Activated naive CD4-positive, alpha-beta T cell treated with anti-CD3 and anti-CD28 coated beads, Interleukin-2, amount 10 ng/mL, durations not matched to agents 7 days and 5 days (primary cell): ENCODE measurements at places on chromosomes 4 and X.

GRCh38 chr4:114396808-114397207 lies 201.8 kb upstream of the UGT8 start:
- DNase-seq = no peak

GRCh38 chrX:80803495-80803894 lies 6.2 kb downstream of the BRWD3 start:
- DNase-seq = no peak

DNA sequence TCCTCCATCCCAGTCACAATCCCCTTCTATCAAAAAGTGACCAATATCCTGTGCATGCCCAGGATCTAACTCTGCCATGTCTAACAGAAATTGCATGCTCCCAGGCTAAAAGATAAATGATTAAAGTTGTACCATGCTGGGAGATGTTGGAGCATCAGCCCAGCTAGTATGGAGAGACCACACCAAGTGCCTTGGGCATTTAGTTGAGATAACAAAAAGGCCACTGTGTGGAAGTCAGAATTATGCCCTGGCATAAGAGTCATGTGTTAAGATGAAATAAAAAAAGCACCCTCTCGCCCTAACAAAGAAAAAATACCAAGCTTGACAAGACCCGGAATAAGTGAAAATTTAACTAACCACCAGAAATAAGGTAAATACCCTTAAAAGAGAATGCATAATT lies 155.9 kb upstream of the CENPE start:
- DNase-seq = no peak

DNA sequence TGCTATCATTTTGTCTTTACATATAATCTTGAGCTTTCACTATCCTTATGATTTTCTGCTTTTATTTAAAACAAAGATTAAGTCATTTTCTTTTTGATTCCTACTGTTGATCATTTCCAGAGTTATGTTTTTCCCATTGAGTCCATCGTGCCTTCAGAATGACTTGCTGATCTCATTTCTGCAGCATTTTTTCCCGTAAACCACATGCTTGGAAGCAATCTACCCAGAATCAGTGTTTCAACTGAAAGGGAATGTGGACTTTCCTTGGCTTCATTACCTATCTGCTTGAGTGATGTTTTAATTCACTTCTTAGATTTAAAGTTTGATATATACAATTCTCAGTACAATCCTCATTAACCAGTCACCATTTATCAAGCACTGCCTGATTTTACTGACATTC lies 192.4 kb upstream of the FSTL5 start:
- no peak for DNase-seq

- DNase-seq = no peak
These were observed 22.0 kb downstream of the MAN2B2 start for GRCh38 chr4:6596948-6597347.

DNA sequence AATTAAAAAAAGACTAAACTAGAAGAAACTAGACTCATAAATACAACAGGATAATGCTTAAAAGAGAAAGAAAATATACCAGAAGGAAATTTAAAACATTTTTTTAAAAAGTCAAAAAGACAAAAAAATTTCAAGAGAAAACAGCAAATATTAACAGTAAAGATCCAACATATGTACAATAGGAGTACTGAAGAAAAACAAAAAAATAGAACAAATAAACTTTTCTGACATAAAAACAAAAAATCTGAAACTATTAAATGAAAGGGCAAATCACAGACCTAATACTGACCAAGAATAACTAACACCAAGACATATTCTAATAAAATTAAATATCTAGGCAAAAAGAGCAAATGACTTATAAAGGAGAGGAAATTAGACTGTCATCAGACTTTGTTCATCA lies 11.5 kb downstream of the DNAJB14 start:
- no peak for DNase-seq

DNA sequence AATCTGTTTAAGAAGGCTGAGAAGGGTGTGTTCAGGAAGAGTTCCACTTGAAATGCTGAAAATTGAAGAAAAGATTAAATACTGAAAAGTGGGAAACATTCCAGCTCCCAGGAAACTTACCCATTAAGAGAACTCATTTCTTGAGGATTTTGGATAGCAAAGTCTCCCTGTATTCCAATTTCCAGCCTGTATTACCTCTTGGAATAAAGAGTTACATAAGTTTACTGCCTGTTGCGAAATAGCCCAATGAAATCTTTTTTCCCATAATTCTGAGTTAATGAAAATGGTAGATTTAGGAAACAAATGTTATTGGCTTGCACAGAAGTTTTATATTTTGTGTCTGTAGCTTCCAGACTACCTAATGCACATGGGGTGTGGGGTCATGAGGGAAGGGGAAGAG lies 12.0 kb downstream of the NHSL2 start:
- DNase-seq = no peak

DNA sequence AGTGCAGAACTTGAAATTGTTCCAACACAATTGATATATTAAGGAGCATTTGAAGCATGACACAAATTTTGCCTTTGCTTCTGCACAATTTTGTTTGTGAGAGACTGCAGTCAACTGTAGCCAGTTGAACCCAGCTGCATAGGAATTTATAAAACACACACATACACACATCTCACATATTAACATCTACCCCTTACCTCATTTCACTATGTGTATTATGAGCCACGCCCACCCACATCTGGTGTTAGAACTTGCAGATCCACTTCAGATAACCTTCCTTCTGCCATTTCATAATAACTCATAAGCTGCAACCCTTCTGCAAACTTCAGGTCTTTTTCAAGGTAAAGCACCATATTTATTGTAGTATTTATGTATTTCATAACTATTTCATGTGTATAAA lies 188.1 kb upstream of the WDFY3 start:
- no peak for DNase-seq

GRCh38 chr4:174564529-174564928 lies 42.2 kb upstream of the HPGD start:
- no peak for DNase-seq

- DNase-seq = no peak
These were observed 681.5 kb downstream of the ARAP2 start for GRCh38 chr4:35562861-35563260.

GRCh38 chr4:112633477-112634235 lies 3.1 kb downstream of the ZGRF1 start:
- DNase-seq = no peak

GRCh38 chr4:187993827-187994226 lies 1.7 kb upstream of the ZFP42 start:
- no peak for DNase-seq

- DNase-seq = no peak
These were observed 372.9 kb upstream of the TENM3 start for GRCh38 chr4:181870326-181870725.

DNA sequence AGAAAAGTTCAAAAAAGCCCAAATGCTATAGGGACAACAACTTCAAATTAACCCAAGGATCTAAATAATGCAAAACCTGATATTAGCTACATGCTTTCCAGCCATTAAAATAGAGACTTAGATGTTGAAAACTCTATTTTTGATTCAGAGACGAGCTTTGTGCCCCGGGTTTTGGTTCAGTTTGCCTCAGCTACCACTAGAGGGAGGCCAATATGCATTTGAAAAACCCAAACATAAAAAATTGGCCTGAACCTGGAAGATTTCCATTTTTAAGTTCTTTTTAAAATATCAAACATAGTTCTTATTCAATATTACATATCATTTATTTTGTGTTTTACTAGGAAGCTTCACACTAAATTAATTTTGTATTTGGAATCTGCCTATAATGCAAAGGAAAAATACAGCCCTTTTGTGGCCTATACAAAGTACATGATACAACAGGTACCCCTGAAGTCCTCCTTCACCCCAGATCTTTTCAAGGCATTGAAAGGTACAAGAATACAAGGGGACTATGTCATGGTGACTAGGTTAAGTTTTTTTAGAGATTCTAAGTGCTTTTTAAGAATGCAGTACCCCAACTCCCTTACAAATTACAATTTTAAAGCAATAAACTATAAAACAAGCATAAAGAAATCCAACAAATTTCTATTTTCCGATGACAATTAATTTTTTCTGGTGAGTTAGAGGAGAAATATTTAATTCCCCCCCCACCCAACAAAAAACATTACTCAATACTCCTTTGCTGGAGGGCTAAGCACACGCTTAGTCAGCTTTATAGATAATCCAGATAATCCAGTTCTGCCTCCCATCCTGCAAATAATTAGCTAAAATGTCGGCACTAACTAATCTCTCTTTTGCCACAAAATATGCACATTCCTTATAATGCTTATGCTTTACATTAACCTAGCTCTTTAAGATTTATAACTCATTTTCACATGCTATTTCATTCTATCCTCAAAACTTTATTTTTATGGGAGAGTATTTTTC lies 97.7 kb upstream of the PTPN13 start:
- peak; percentile 43 for DNase-seq

DNA sequence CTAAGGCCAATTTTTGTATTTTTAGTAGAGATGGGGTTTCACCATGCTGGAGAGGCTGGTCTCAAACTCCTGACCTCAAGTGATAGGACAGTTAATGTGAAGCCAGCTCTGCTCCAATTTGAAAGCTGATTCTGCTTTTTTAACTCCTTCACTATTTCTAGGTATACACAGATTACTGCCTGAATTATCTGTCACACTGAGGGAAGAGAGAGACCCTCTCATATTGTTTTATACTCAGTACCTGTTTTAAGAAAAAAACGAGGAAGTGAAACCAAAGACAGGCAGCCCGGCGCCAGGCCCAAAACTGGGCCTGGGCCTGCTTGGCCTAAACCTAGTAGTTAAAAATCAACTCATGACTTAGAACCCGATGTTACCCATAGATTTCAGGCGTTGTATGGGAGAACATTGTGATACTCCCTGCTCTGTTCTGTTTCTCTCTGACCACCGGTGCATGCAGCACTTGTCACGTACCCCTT lies 1601.5 kb upstream of the PCDH10 start:
- DNase-seq = no peak

DNA sequence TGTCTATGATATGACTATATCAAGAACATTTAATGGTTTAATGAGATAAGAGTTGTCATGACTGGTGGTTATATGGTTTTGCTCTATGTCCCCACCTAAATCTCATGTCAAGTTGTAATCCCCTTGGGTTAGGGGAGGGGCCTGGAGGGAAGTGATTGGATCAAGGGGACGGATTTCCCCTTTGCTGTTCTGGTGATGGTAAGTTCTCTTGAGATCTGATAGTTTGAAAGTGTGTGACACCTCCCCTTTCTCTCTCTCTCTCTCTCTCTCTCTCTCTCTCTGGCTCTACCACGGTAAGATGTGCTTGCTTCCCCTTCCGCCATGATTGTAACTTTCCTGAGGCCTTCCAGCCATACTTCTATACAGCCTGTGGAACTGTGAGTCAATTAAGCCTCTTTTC lies 803.4 kb downstream of the TRIML1 start:
- no peak for DNase-seq

DNA sequence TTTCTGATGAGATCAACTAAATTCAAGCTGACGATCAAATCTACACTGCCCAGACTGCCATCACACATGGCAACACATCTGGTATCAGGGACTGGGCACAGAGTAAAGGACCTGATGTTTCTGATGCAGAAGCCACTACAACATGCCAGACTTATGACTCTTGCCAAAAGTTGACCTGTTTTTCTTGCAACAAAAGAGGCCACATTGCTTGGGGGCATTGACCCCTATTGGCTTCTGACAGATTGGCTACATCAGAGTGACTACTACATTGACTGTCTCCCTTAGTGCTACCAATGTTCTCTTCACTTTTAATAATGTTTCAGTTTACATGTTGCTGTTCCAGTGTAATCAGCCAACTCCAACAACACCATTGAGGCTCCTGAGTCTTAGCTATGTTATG lies 15.3 kb upstream of the SMIM10 start:
- no peak for DNase-seq

- no peak for DNase-seq
These were observed 8.5 kb upstream of the MPP1 start for GRCh38 chrX:154813801-154814200.

DNA sequence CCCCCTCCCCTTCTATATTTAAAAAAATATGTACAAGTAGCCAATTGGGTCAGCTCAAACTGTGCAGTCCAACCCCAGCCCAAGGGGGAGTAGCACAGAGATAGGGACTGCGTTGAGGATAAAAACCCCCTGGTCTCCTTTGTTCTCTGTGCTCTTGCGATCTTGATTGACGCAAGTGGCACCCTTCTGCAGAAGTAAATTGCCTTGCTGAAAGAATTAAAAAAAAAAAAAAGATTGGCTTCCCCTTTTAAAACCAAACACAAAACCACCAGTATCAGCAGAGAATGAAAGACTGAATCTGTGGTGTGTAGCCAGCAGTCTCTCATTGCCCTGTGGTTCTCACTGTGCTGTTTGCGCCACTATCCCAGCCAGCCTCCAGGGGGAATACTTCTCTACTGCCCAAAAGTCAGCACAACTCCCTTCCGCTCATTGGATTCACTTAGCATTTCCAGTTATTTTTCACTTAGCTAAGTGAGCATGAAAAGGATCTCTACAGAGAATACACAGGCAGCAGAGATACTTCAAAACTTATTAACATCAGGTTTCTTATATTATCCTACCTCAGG lies 29.7 kb downstream of the MANBA start:
- no peak for DNase-seq

DNA sequence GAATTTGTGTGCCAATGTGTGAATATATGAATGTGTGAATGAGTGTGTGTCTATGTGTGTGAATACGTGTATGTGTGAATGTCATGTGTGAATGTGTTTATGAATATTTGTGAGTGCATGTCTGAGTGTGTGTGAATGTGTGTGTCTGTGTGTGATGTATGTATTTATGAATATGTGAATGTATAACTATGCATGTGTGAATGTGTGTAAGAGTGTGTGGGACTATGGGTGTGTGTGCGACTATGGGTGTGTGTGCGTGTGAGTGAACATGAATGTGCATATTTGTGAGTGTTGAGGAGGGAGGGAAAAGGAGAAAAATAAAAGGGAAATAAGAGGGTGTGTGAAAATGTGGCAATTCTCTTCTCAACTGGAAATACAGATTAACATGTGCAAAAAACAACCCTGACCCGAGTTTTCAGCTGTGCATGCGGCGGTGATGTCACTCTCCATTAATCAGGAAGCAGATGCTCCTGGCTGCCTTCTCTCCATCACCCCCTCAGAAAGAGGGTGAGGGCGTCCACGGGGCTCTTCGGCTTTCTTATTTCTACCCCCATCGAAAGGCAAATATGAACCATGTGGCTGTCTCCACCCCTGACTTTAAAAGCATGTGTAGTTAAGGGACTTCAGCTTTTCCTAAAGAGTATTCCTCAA lies 219.8 kb downstream of the MAML3 start:
- DNase-seq = no peak
